ENCODE measurements at places on chromosomes 11 and 22.

- no peak for DNase-seq
Measured at GRCh38 chr11:33893711-33894397, 2.0 kb upstream of the LMO2 start.

GRCh38 chr11:34300026-34300925, 57.5 kb downstream of the ABTB2 start:
- no peak for DNase-seq

GRCh38 chr11:46490666-46491065, 99.1 kb upstream of the CHRM4 start:
- no peak for DNase-seq

DNA sequence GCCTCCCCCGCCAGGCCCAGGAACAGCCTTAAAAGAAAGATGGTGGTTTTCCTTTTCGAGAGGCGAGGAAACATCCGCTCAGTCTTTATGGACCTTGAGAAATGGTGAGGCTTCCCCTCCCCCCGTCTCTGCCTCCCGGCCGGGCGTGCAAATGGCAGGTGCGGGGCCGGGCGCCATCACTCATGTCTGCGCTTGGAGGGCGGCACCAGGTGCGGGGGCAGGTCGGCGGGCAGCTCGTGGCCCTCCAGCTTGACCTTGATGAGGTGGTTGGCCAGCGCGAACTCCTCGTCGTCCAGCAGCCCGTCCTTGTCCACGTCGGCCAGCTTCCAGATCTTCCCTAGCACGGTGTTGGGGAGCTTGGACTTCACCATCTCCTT, 9.7 kb upstream of the CDC42BPG start:
- DNase-seq = no peak

DNA sequence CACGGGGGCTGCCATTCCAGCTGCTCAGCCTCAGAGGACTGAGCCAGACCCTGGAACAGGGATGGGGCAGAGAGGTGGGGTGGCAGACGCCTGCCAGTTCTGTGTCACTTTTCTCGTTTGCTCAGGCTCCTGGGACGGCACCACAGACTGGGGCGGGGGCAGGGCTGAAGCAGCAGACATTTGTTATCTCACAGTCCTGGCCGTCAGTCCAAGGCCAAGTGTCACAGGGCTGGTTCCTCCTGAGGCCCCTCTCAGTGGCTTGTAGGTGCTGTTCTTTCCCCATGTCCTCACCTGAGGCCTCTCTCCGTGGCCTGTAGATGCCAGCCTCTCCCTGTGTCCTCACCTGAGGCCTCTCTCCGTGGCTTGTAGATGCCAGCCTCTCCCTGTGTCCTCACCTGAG, 24.7 kb downstream of the TPCN2 start:
- no peak for DNase-seq

Measured in cortex of kidney (tissue), 1 donor.